Motor neuron (in vitro differentiated cells): ENCODE measurements at places on chromosomes 16 and 17.

DNA sequence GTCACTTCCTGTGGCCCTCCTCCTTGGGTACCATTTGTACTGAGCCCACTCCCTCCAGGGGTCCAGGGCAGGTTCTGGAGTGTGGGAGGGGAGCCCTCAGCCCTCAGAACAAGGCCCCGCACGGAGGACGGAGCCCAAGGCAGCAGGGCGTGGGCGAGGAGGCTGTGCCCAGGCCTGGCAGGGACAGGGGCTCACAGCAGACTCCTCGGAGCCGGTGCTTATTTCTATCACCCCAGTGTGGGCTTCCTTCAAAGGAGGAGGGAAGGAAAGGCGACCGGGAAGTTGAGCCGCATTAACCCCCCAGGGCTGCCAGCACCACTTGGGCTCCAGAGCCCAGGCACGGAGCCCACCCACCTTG is 54.0 kb downstream of the ABR start:
- no peak for ATAC-seq

DNA sequence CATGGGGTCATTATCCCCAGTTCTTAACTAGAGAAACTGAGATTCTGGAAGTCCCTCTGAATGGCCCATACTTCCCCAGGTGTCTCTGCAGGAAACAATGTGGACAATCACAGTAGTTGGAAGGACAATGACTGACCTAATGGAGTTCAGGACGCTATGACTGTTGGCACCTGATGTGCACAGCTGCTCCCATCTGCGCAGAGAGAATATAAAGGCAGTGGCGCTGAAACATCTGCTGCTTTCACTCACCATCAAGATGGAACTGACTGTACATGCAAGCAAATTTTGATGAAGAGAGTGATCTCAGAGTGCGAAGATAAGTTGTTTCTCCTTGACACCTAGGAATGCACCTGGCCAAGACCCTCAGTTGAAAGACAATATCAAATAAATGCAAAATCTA is 395.7 kb upstream of the ASIC2 start:
- ATAC-seq, result no peak

GRCh38 chr16:67378642-67379041 is 14.7 kb downstream of the TPPP3 start:
- ATAC-seq, result no peak

- ATAC-seq, result no peak
Observed at GRCh38 chr17:4072487-4073157, 70.2 kb downstream of the ZZEF1 start.

DNA sequence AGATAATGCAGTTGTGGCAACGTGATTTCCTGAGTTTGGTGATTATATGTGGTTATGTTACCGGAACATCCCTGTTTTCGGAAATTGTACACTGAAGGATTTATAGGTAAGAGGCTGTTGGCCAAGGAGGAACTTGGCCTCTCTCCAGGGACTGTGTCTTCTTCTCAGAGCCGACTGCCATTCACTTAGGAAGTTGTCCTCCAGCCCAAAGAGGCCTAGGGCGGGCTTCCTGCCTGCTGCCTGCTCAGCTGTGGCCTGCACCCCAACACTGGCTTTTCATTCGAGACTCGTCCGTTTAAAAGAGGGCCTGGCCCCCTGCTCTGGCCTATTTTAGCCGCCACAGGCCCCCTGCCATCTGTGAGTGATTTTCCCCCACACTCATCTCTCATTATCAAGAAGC is 64.3 kb downstream of the ZDHHC7 start:
- ATAC-seq, result no peak

- ATAC-seq, result peak; percentile 92
Observed at GRCh38 chr17:2215616-2216364, 87.8 kb downstream of the SMG6 start.

DNA sequence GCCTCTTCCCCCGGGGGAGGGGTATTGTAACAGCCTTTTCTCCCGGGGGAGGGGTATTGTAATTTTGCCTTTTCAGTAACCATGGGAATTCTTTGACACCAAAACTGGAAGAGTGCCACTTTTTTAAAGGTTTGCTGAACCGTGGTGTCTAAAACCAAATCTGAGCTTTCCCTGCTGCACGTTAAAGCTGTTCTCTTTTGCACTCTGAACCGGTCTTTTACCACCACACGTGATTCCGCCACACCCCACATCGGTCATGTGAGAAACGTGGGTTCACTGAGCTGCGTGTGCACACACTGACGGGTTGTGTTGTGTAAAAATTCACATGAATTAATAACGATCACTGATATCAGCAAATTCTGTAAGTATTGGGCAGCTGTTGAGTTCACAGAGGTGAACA is 9.2 kb upstream of the ACSF3 start:
- ATAC-seq, result no peak

GRCh38 chr17:12133183-12133582 is 112.5 kb downstream of the MAP2K4 start:
- no peak for ATAC-seq

DNA sequence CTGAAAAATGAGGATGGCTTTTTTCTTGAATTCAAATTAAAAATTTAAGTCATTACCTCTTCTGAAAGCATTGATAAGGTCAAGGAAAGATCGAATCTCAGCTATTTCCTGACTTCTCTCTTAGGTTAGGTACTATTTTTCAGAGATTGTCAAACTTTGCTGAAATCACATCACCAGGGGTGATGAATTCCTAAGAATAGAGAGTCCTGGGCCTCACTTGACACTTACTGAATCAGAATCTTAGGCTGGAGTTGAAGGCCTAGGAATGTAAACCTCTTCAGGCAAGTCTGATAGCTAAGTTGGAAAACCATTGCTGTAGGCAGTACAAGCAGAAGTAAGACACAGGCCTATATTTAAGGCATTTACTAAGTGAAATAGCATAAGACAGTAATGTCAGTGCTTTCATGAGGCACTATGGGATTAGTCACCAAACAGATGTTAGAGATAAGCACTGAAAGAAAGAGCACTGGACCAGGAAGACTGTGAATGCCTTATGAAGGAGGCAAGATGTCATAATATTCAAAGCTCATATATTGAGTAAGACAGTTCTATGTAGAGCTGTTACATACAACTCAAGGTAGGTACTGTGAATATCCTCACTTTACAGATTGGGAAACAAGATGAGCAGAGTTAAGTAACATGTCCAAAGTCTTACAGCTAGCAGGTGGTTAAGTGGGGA is 21.5 kb downstream of the DCAF7 start:
- no peak for ATAC-seq

GRCh38 chr17:2244545-2245525 is 58.8 kb downstream of the SMG6 start:
- ATAC-seq, result peak; percentile 87

DNA sequence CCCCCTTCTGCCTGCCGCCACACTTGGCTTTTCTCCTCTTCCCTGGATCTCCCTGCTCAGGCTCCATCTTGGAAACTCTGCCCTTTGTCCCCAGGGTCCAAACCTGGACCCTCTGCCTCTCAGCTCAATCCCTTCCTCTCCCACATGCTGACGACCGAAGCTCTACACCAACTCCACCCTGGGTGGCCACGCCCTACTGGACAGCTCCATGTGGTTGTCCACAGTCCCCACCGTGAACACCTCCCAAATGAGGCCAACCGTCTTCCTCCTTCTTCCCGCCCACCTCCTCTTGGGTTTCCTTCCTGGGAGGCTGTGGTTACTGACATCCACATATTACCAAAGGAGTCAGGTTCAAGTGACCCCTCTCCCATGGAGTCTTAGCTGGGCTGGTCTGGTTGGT is 22.6 kb upstream of the MLKL start:
- ATAC-seq, result no peak

- peak; percentile 82 for ATAC-seq
Observed at GRCh38 chr17:79400989-79401703, 209.7 kb downstream of the RBFOX3 start.

DNA sequence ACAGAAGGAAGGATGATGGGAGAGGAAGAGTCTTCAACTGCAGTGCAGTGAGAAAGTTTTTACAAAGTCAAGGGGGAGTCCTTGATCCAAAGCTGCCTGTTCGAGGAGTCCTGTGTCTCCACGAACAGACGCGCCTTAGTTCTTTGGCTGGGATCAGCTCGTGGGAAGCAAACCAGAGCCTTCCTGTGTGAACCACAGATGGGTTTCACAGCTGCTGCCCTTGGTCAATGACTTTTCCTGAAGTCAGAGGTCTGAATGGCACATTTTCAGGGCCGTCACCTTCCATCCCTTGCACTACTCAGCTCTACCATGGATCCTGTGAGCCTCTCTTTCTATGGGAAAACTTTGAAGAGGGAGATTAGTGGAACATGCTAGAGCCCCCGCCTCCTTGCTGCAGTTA is 4.2 kb upstream of the SBK1 start:
- no peak for ATAC-seq

DNA sequence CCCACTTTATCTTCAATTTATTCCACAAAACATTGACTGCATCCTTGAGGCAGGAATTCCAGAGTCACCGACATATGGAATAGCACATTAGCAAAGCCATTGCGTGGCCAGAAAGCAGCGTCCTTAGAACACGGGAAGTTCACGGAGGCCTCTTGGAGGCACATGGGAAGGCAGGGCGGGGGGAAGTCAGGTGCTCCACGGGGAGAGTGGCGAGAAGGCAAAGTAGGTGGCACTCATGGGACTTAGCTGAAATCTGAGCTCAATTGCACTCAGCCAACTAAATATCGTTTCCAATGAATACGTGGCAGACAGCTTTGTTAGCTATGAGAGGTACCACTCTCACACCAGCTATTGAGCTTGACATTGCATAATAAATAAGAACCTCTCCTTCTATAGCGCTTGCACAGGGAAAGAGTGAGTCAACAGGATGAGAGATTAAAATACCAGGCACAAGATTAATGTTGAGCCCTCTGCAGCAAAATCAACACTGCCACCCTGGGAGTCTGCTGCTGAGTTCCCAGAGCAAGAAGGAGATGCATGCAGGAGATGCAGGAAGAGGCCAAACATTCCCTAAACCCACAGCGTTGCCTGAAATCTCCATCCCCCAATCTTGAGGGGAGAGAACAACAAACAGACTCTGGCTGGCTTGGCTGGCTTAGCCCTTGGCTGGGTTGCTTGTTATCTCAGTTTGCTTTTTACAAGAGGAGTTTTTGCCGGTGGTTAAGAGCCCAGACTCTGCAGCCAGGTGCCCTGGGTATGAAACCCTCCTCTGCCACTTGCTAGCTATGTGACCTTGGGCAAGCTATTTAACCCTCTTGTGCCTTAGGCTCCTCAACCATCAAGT is 28.8 kb downstream of the ABCC12 start:
- peak; percentile 63 for ATAC-seq

GRCh38 chr16:47037396-47037745 is 63.9 kb upstream of the DNAJA2 start:
- peak; percentile 70 for ATAC-seq

GRCh38 chr17:69170377-69170776 is 28.7 kb upstream of the ABCA6 start:
- ATAC-seq, result no peak

GRCh38 chr17:37117373-37118142 is 168.8 kb downstream of the AATF start:
- ATAC-seq, result peak; percentile 81

- no peak for ATAC-seq
Observed at GRCh38 chr17:82835766-82836512, 3.9 kb downstream of the ZNF750 start.

DNA sequence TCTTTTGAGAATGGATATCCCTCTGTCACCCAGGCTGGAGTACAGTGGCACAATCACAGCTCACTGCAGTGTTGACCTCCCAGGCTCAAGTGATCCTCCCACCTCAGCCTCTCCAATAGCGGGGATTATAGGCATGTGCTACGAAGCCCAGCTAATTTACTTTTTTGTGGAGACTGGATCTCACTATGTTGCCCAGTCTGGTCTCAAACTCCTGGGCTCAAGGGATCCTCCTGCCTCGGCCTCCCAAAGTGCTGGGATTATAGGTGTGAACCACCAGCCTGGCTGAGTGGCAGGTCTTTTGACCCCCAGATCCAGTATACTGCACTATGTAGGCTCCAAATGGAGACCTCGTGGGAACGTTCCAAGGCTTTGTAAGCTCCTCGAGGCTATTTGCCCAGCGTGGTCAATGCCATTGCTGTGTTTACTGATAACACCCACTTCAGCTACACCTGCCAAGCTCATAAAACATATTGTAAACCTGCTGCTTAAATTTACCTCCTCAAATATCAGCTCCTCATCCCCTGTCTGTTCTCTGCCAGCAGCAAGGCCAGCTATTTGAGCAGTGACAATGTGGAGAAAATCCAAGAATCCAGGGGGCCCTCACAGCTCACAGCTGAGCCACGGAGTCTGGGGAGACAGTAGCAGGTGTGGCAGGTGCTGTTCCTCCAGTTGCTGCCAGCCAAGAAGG is 16.2 kb upstream of the KIFC3 start:
- ATAC-seq, result no peak

DNA sequence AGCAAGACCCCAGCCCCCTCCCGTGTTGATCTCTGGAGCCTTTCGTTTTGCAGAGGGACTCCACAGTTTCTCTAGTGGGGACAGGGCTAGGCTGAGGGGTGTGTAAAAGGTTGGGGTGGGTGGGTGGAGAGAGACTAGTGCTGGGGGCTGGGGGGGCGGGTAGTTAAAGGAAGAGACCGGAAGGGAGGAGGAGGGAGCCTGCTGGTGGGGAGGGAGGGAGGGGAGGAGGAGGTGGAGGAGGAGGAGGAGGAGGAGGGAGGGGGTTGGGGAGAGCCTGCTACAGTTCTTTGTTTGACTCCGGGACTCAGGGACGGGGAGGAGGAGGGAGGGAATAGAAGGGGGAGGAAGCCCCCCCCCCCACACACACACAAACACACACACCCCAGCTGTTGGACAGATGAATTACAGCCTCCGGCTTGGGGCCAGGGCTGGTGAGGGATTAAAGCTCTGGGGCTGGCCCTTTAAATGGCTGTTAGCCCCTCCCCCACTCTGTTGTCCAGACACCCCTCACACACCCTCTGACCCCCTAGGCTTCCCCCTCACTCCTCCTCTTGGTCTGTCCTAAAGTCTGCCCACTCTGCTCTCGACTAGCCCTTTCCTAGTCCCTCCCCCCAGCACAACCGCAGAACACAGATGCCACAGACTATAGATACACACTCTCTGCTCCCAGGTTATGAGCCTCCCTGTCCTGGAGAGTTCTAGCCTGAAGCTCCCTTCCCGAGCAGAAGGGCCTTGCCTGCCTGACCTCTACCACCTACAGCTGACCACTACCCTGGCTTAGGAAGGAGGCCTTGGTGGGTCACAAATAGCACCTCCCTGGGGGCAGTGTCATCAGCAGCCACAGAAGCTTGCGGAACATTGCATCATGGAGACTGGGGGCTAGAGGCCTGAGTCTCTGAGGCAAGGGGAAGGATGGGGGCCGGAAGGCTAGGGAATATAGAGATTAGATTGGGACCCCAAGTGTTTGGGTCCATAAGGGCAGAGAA is 4.4 kb downstream of the KDM6B start:
- ATAC-seq, result no peak

DNA sequence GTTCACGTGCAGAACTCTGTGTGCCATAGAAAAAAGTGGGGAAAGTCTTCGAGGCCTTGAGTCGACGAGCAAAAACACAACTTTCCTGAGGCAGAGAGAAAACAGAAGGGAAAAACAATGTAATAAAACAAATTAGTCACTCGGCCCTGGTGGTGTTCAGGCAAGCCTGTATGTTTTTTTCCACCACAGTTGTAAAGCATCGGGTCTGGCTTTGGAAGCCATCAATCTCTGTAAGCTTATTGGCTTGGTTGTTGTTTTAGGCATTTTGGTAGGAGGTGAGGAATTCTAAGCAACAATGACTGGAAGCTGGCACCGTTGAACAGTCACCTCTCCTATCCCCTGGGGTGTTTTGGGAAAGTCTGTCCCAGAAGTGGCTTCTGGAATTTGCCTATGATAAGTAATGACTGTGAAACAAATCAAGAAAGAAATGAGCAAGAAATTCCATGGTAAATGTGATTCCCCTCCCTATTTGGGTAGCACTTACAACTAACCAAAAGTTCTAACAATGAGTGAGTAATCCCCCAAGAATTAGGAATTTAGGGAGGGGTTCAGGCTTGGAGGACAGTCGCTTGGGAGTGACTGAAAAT is 2.8 kb downstream of the CDH13 start:
- no peak for ATAC-seq

- peak; percentile 39 for ATAC-seq
Observed at GRCh38 chr16:75288181-75288580, 36.8 kb upstream of the BCAR1 start.
